Stimulated activated CD4-positive, alpha-beta T cell treated with anti-CD3 and anti-CD28 coated beads, Interleukin-2, amount 100 ng/mL, for 24 hours (primary cell): ENCODE measurements at places on chromosomes 2 and 18.

DNA sequence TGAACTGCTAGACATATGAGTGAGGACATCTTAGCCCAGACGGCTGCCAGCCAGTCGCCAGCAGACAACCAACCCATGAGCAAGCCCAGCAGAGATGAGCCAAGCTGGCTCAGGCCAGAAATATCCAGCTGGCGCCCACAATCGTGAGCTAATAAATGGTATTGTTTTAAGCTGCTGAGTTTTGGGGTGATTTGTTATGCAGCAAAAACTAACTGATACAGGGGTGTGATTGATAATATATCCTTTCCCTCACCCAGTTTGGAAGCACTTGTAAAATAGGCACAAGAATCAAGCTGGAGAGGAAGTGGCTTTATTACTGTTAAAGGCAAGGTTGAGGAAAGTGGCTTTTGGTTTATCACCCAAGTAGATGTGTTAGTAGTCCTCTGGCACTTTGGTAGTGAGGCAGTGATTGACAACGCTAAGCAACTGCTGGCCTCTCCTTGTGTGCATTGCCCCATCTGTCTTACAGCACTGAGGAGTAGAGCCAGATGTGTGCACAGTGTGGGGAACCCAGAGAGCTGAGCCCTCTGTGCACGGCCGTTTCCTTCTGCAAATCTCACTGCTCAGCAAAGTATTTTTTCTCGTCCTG is 110.1 kb downstream of the MYO1B start:
- no peak for DNase-seq

GRCh38 chr2:168697668-168698121 is 104.7 kb upstream of the NOSTRIN start:
- DNase-seq: no peak

- no peak for DNase-seq
These were observed 41.9 kb downstream of the HDHD2 start for GRCh38 chr18:47108373-47108772.

GRCh38 chr18:79548986-79549637 is 130.5 kb upstream of the CTDP1 start:
- DNase-seq: no peak

- DNase-seq: no peak
These were observed 15.4 kb downstream of the PECR start for GRCh38 chr2:216066230-216066629.

DNA sequence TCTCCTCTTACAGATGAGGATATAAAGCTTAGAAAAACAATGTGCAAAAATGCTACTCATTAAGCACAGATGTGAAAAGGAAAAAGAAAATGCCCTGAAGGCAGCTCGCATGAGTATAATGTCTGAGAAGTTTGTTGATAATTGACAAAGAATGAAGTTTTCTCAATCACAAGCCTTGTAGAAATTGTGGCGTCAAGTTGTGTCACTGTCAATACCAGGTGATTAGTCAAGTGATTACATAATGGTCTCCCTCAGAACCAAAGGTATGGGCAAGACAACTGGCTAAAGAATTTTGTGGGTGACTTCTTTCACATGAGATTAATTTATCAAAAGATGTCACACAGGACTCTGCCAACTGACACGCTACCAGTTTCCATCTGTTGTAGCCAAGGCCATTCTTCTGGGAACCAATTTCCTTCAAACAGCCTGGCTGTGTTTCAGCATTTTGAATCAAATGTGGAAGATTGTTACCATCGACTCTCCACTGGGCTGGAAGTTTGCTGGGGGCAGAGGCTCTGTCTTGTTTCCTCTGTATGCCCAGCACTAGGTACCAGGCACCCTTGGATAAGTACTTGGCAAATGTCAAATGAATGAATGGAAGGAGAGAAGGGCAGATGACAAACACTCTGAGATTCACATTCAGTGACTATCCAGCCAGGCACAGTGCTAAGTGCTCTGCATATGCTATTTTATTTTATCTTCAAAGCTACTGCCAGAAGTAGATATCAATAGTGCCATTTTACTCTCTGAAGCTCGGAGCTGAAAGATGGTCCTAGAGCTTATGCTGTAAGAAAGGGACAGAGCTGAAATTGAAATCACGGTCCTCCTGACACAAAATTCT is 5.9 kb upstream of the FN1 start:
- no peak for DNase-seq

GRCh38 chr2:149365931-149366583 is 35.7 kb downstream of the LYPD6 start:
- DNase-seq: no peak

- no peak for DNase-seq
These were observed 153.1 kb upstream of the LMAN1 start for GRCh38 chr18:59512025-59512755.
